ENCODE measurements at places on chromosomes 5 and 9. TPM values are rescaled to one million over a fixed set of nuclear protein-coding genes. Genes with fewer than 3 reads are reported as not detected.

DNA sequence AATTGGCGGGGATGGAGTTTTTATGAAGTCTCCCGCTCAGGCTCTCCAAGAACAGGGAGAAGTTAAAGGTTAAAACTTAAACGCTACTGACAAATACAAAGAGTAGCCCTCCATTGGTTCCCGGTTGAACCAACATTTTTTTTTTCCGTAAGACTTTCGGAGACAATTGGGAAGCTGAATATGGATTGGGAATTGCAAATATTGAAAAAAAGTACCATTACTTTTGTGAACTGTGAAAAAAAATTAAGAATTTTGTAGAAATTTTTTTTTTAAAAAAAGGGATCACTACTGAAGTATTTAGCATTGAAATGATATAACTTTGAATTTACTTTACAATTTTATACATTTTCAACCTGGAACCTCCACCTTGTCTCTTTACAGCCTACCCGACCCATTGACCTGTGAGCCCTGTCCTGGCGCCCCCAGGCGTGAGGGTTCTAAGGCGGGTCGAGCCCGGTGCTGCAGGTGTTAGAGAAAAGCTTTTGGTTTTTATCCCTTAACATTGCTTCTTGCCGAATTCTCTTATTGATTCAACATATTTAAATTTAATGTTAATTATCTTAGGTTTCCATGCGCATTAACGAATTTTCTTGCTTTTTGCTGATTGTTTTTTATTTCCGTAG is 448 bp upstream of the ZNF782 start:
- no peak for DNase-seq

- DNase-seq: no peak
These were observed 106.7 kb downstream of the SERINC5 start for GRCh38 chr5:80149161-80149609.

- no peak for DNase-seq
These were observed 2042.6 kb upstream of the CDH6 start for GRCh38 chr5:29150840-29151239.

GRCh38 chr5:149284501-149284900 is 12.8 kb downstream of the AFAP1L1 start:
- DNase-seq: no peak

GRCh38 chr5:52864884-52865283 is 77.2 kb downstream of the ITGA1 start:
- no peak for DNase-seq

- DNase-seq: no peak
These were observed at the start of gene PCDHA8 for GRCh38 chr5:140840978-140841962. TSS of gene PCDHA8 (plus strand) at chr5:140841187. CDS start at chr5:140841322, 135 bp downstream.

Gene NADK2
- 18.0 TPM for total RNA-seq

Gene TMEM215
- not detected for total RNA-seq

Measured in activated CD4-positive, alpha-beta memory T cell treated with anti-CD3 and anti-CD28 coated beads for 36 hours (primary cell).